ENCODE measurements at places on chromosomes 5 and 9. TPM values are rescaled to one million over a fixed set of nuclear protein-coding genes. Genes with fewer than 3 reads are reported as not detected.
A peak's percentile ranks its signal among the peaks of the same experiment; 100 is the strongest.

The PPP2R2B gene
- not detected for total RNA-seq

The ANKRD18B gene
- 0.11 TPM for total RNA-seq

The ADAMTS2 gene
- total RNA-seq = 132 TPM

The SPATA31E1 gene
- not detected for total RNA-seq

The GRXCR2 gene
- total RNA-seq = not detected

GRCh38 chr5:53942724-53943123 lies 367.6 kb downstream of the ARL15 start:
- H3K27me3 ChIP-seq = no peaks in the 10 kb centered on the region
- no peak overlapping the region for H3K27ac ChIP-seq
- DNase-seq = peak; percentile 28
- no peak overlapping the region for H3K4me3 ChIP-seq
- peaks cover 11% of the 10 kb centered on the region for H3K4me1 ChIP-seq

The CSF2 gene
- not detected for total RNA-seq

DNA sequence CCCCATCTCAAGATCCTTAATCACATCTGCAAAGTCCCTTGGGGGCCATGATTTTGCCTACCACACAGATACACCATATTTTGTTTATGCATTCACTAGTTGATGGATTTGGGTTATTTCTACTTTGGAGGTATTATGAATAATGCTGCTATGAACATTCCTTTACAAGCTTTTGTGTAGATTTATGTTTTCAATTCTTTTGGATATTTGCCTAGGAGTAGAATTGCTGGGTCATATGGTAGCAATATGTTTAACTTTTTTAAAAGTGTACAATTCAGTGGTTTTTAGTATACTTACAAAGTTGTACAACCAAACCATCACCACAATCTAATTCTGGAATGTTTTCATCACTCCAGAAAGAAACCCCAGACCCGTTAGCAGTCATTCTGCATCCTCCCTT lies 7.8 kb upstream of the ANP32B start:
- H3K27ac ChIP-seq = no peak overlapping the region
- H3K4me3 ChIP-seq = no peak overlapping the region
- no peaks in the 10 kb centered on the region for H3K36me3 ChIP-seq
- H3K27me3 ChIP-seq = no peaks in the 10 kb centered on the region
- DNase-seq = no peak
- H3K4me1 ChIP-seq = peaks cover 5% of the 10 kb centered on the region

DNA sequence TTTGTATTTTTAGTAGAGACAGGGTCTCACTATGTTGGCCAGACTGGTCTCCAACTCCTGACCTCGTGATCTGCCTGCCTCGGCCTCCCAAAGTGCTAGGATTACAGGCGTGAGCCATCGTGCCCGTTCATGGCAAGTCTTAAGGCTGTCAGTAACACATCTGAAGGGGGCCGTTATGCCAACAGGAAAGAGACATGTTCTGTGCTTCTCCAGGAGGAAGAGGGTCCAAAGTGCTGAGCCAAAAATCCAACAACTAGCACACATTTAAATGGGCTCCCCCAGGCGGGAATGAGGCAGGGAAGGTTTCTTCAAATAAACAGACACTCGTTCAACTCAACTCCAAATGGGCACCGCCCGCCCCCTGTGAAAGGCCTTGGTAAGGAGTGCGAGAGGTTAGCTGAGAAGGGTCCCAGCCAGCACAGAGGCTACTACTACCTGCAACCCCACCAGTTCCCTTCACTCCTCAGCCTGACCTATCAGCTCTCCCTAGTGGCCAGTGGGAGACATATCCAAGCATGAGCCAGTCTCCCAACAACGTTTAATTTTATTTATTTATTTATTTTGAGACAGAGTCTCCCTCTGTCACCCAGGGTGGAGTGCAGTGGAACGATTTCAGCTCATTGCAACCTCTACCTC lies 84.1 kb upstream of the DMRT1 start:
- H3K27me3 ChIP-seq = no peaks in the 10 kb centered on the region
- H3K36me3 ChIP-seq = no peaks in the 10 kb centered on the region
- H3K4me3 ChIP-seq = no peak overlapping the region
- no peak overlapping the region for H3K27ac ChIP-seq
- DNase-seq = peak; percentile 77

- H3K36me3 ChIP-seq = no peaks in the 10 kb centered on the region
- no peaks in the 10 kb centered on the region for H3K4me1 ChIP-seq
- no peak overlapping the region for H3K4me3 ChIP-seq
- no peak for DNase-seq
These were observed 17.6 kb downstream of the DMXL1 start for GRCh38 chr5:119088438-119088837.

The FAXDC2 gene
- total RNA-seq = 10.3 TPM

The PAM gene
- 460 TPM for total RNA-seq

The SNCB gene
- not detected for total RNA-seq

The GTF2H2 gene
- 20.0 TPM for total RNA-seq

DNA sequence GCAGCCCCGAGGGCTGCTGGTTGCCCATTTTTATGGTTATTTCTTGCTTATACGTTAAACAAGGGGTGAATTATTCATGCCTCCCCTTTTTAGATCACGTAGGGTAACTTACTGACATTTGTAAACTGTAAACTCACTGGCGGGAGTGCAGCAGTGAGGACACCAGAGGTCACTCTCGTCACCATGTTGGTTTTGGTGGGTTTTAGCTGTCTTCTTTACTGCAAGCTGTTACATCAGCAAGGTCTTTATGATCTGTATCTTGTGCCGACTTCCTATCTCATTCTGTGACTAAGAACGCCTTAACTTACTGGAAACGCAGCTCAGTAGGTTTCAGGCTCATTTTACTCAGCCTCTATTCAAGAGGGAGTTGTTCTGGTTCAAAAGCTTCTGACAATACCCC lies 155.0 kb upstream of the PRDM9 start:
- DNase-seq = no peak
- no peak overlapping the region for H3K4me3 ChIP-seq
- no peaks in the 10 kb centered on the region for H3K27me3 ChIP-seq
- no peak overlapping the region for H3K27ac ChIP-seq

All from GM23248 (cell line).